ENCODE measurements at places on chromosomes 7 and 10. TPM values are rescaled to one million over a fixed set of nuclear protein-coding genes. Genes with fewer than 3 reads are reported as not detected.

DNA sequence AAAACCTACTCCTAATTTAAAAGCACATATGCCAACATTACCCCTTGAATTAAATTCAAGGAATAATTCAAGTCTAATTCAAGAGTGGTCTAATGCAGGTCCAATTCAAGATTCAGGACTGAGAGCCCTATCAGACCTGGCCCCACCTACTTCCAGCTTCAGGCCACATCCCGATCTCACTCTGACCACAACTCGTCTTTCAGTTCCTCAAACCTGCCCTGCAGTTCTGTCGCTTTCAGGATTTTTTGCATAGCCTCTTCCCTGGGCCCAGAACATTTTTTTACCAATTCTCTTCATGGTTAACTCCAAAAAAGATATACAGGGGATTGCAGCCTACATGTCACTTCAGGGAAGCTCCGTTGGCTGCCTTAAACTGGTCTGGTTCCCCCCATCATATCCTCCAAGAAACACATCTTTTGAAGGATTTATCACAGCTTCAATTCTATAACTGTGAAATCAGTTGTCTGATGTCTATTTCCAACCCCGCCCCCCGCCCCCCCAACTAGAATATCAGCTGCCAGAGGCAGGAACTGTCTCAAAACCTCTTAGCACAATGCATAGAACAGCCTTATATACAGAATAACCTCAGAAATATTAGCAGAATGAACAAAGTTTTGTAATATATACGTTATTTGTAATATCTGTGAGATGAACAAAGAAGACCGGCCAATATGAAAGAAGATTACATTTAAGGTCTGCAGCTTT lies 20.8 kb downstream of the CCDC6 start:
- no peak for DNase-seq

DNA sequence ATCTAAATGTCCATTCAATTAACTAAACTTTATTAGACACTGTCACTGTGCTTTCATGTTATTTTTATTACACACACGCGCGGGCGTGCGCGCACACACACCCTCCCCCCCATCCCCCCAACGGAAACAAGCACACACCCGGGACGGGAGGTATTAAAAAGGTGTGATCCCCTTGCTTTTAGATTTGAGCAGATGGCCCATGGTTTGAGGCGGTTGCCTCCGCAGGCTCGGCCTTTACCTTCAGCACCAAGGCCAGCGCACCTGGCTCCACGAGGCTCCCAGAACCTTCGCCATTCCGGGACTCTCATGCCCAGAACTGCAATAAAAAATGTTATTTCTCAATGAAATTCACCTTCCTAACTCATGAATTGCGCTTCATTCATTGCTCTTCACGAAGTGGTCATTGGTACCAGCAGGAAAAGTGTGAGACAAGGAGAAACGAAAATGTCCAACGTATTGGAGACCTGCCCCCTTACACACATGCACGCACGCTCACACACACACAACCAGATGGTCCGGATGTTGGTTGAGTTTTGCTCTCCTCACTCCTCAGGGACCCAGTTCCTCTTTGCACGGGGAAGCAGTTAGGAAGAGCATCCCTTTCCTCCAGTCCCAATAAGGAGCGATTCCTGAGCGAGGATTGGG lies 20.8 kb upstream of the PTF1A start:
- peak; percentile 39 for DNase-seq

DNA sequence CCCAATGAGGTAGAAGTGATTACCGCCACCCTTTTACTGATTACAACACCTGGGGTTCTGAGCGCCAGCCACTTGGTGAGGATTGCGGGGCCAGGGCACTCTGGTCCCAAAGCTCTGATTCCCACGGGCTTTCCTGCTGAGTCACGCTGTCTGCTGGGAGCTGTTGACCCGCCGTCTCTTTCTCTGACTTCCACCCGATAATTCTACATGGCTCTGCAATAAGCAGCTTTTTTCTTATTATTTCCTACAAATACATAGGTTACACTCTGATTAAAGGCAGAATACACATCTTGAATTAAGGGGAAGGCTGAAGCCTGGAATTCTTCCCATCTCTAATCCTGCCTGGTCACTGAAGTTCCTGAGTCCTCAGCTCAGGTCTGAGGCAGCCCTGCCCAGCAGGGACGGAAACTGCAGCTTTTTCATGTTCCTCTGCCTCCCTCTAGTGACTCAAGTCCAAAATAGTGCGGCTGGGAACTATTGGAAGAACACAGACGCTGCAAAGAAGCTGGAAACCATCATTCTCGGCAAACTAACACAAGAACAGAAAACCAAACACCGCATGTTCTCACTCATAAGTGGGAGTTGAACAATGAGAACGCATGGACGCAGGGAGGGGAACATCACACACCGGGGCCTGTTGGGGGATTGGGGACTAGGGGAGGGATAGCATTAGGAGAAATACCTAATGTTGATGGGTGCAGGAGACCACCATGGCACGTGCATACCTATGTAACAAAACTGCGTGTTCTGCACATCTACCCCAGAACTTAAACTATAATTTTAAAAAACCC lies 178.3 kb downstream of the PRKCQ start:
- peak; percentile 88 for DNase-seq

GRCh38 chr7:70620333-70621055 lies 511.4 kb upstream of the GALNT17 start:
- DNase-seq: no peak

Gene ELOVL3
- 0.66 TPM for total RNA-seq

DNA sequence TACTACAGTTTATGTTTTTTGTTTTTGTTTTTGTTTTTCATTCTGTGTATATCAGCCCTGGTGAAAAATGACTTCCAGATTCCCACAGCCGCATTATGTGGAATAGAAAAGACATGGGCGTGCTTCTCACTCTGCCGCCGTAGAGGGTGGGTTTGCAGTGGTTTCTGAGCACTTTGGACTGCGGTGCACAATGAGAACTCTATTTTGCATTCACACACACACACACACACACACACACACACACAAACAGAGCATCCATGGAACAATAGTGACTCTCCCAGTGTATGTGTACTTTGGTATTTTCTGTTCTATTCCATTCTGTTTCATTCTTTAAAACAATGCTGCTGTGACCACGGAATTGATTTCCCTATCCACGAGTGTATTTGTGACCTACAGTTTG lies 657.3 kb upstream of the FOXK1 start:
- DNase-seq: no peak

GRCh38 chr7:111855842-111856227 lies 293.5 kb upstream of the IMMP2L start:
- peak; percentile 22 for DNase-seq
